NCI-H748 treated with DMSO at 0.1 percent for 48 hours (cell line): ENCODE measurements at places on chromosomes 1 and 21.

- DNase-seq, result no peak
Measured at GRCh38 chr1:76013206-76013581, 61.4 kb upstream of the ST6GALNAC3 start.

DNA sequence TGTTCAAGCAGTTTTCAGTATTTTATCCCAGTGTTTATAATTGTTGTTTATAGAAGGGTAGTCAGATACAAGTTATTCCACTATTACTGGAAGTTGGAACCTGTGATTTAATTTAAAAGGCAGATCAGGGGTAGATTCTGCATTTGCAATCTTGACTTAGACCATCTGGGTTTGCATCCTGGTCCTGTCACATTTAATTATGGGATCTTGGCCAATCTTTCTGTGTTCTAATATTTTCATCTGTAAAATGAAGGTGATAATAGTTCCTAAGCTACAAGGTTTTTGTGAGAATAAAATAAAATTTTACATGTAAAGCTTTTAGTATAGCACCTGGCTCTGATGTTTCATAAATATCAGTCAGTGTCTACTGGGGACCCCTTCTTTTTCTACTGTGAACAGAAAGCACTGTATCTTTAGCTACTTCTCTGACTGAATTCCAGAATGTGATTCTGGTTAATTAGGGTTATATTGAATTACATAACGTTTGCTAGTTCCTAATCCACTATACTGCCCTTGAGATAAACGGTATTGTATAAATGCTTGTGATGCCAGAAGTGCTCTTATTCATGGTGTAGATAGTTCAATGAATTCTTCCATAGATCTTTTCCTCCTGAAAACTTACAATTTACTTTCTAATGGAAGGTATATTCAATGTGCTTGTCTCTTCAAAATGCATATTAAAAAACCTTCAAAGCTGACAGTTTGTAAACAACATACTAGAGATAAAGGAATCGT is 131.0 kb downstream of the KCNK1 start:
- no peak for DNase-seq

GRCh38 chr1:3251099-3251806 is 182.2 kb downstream of the PRDM16 start:
- DNase-seq, result no peak

- no peak for DNase-seq
Measured at GRCh38 chr1:70171512-70171911, 33.9 kb downstream of the LRRC40 start.
